ENCODE measurements at places on chromosomes 6 and 20. TPM values are rescaled to one million over a fixed set of nuclear protein-coding genes. Genes with fewer than 3 reads are reported as not detected.

DNA sequence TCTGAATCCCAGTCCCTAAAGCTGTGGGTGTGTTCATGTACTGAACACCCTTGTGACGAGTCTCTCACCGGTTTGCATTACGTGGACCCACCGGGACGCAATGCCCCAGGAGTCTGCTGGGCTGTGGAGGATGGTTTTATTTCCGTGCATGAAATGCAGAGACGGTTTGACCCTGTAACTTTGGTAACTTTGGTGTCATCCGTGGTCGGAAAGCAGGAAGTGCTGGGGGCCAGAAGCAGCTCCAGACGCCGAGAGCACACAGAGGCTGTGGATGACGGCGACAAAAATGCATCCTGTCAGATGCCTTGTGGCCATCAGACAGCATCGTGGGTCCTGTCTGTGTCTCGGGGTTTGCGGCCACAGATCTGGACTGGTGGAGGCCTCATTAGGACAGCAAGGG lies 7.2 kb downstream of the BHLHE23 start:
- H3K27me3 ChIP-seq: peaks cover 69% of the 10 kb centered on the region
- DNase-seq: no peak
- H3K27ac ChIP-seq: no peak overlapping the region

DNA sequence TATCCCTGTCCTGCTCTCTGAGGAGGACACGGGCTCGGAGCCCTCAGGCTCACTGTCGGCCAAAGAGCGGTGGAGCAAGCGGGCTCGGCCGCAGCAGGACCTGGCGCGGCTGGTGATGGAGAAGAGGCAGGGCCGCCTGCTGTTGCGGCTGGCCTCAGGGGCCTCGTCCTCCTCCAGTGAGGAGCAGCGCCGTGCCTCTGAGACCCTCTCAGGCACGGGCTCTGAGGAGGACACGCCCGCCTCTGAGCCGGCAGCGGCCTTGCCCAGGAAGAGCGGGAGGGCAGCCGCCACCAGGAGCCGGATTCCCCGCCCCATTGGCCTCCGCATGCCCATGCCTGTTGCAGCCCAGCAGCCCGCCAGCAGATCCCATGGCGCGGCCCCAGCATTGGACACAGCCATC lies 14.2 kb upstream of the SLC22A7 start:
- H3K36me3 ChIP-seq: no peaks in the 10 kb centered on the region
- H3K27me3 ChIP-seq: peaks cover 33% of the 10 kb centered on the region
- H3K4me3 ChIP-seq: no peak overlapping the region
- DNase-seq: no peak

DNA sequence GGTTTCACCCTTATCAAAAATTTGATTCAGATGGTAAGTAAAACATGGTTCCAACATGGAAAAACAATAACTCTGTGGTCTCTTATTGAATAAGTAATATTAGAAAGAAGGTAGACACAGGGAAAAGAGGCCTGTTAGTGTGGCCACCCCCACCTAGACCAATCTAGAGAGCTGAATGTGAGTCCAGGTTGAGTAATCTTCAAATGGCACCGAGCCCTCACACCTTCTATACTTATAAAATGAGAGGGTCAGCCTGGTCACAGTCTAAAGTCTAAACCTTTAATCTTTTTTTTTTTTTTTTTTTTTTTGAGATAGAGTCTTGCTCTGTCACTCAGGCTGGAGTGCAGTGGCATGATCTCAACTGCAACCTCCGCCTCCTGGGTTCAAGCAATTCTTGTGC lies 6.9 kb downstream of the FAM184A start:
- H3K27me3 ChIP-seq: no peaks in the 10 kb centered on the region
- peaks cover 18% of the 10 kb centered on the region for H3K4me1 ChIP-seq
- H3K4me3 ChIP-seq: no peak overlapping the region
- DNase-seq: no peak
- no peaks in the 10 kb centered on the region for H3K36me3 ChIP-seq
- H3K27ac ChIP-seq: no peak overlapping the region

ZC2HC1B gene
- total RNA-seq: not detected

C20orf204 gene
- 2.1 TPM for total RNA-seq

XRN2 gene
- total RNA-seq: 85.5 TPM

FOXQ1 gene
- not detected for total RNA-seq

GINS1 gene
- total RNA-seq: 33.9 TPM

DNA sequence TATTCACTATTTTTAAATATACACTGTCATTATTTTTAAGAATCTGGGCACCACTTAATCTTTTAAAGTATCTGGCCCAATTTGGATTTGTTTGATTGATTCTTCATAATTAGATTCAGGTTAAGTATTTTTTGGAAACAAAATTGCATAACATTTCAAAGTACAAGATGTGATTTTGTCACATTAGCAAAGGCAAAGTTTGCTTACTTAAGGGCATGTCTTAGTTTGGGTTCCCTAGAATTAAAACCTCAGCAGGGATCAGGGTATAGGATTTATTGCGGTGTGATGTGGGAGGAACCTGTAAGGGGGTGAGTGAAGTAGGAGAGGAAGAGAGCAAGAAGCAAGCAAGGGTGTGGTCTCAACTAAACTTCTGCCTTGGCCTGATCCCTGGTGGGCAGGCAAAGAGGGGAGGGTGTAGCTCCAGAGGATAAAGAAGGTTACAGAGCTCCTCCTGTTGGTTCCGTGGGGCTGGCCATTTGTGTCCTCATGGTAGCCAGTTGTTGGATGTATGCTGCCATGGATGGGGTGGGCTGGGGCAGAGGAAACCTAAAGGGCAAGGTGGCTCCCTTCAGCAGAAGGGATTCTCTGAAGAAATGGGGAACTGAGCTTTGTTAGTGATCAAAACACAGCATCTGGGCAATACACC lies 668.7 kb upstream of the SLC35B3 start:
- peaks cover 5% of the 10 kb centered on the region for H3K27me3 ChIP-seq
- no peaks in the 10 kb centered on the region for H3K36me3 ChIP-seq
- DNase-seq: no peak
- H3K4me1 ChIP-seq: no peaks in the 10 kb centered on the region

GRCh38 chr6:118080547-118080946 lies 173.5 kb downstream of the SLC35F1 start:
- H3K36me3 ChIP-seq: no peaks in the 10 kb centered on the region
- no peak for DNase-seq
- no peak overlapping the region for H3K4me3 ChIP-seq
- H3K4me1 ChIP-seq: no peaks in the 10 kb centered on the region
- no peak overlapping the region for H3K27ac ChIP-seq

DNA sequence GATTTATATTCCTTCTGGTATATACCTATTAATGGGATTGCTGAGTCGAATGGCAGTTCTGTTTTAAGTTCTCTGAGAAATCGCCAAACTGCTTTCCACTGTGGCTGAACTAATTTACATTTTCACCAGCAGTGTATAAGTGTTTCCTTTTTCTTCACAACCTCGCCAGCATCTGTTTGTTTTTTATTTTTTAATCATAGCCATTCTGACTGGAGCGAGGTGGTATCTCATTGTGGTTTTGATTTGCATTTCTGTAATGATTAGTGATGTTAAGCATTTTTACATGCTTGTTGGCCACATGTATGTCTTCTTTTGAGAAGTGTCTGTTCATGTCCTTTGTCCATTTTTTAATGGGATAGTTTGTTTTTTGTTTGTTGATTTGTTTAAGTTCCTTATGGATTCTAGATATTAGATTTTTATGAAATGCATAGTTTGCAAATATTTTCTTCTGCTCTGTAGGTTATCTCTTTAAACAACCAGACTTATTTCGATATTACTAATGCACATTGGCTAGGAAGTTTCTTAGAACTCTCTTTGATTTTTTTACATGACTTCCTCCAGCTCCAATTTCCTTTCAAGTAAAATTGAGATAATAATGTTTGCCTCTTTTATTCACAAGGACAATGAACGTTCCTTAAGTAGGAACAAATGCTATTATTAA lies 12.2 kb upstream of the VNN1 start:
- no peaks in the 10 kb centered on the region for H3K27me3 ChIP-seq
- H3K36me3 ChIP-seq: no peaks in the 10 kb centered on the region
- no peak for DNase-seq
- no peak overlapping the region for H3K27ac ChIP-seq
- no peak overlapping the region for H3K4me3 ChIP-seq

OR2J3 gene
- total RNA-seq: not detected

DNA sequence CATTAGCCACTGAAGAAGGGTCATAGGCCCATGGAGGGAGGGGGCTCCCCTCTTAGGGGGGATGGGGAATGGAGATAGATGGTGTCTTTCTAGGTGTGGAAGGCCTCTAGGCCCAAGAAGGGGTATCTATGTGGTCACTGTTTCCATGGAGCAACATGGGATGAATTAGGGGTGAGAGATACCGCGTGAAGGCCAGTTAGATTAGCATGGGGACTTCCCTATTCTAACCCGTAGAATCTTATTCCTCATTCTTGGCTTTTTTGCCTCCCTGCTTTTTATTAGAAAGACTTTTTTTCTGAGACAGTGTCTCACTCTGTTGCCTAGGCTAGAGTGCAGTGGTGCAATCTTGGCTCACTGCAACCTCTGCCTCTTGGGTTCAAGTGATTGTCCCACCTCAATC lies 3.2 kb downstream of the RAB44 start:
- H3K36me3 ChIP-seq: no peaks in the 10 kb centered on the region
- no peak overlapping the region for H3K27ac ChIP-seq
- DNase-seq: no peak
- no peaks in the 10 kb centered on the region for H3K4me1 ChIP-seq

TMEM239 gene
- not detected for total RNA-seq

DNA sequence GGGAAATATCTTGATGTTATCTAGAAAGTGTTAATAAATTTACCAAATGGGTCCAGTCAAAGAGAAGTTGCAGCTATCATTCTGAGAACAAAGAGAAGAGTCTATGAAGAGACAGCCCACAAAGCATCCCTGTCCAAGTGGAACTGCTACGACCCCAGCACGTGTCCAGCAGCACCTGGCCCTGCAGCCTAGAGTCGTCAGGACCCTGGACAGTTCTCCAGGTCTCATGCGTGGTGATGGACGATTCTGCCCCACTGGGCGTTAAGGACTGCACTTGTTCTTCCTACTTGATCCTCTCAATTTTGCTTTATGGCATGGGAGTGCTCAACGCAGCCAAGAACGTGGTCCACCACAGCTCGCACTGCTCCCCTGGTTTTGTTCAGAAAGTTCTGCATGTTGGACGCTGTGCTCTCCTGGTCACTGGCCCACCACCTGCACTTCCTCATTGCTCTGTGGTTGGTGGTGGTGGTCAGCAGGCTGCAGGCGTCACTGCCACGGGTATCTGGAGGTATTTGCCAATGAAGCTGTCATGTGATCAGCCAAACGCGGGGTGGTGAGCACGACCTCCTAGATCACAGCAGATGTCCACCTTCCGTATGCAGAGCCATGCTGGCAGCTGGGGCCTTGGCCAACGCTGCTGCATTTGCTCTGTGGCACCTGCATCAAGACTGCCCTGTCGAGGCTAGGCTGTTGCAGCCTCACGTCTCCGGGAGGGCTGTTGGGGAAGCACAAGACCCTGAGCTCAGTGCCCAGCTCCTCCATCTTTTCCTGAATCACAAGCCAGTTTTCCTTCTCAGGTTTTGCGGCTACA lies 356.4 kb downstream of the CDH4 start:
- no peak for DNase-seq
- H3K36me3 ChIP-seq: no peaks in the 10 kb centered on the region
- H3K4me3 ChIP-seq: no peak overlapping the region
- H3K27me3 ChIP-seq: no peaks in the 10 kb centered on the region

TMEM200A gene
- total RNA-seq: not detected

NEURL2 gene
- 3.1 TPM for total RNA-seq

PRDM13 gene
- total RNA-seq: not detected

SDHAF4 gene
- total RNA-seq: 10.2 TPM

GRCh38 chr20:18662279-18663040 lies 74.6 kb downstream of the DTD1 start:
- DNase-seq: no peak
- no peak overlapping the region for H3K27ac ChIP-seq
- peaks cover 2% of the 10 kb centered on the region for H3K36me3 ChIP-seq
- H3K27me3 ChIP-seq: no peaks in the 10 kb centered on the region
- no peak overlapping the region for H3K4me3 ChIP-seq
- no peaks in the 10 kb centered on the region for H3K4me1 ChIP-seq

Data from activated naive CD8-positive, alpha-beta T cell treated with anti-CD3 and anti-CD28 coated beads for 36 hours (primary cell).